Stimulated activated naive CD8-positive, alpha-beta T cell treated with anti-CD3 and anti-CD28 coated beads, Interleukin-15, amount 100 ng/mL, for 72 hours (primary cell): ENCODE measurements at places on chromosomes 13 and 19.

DNA sequence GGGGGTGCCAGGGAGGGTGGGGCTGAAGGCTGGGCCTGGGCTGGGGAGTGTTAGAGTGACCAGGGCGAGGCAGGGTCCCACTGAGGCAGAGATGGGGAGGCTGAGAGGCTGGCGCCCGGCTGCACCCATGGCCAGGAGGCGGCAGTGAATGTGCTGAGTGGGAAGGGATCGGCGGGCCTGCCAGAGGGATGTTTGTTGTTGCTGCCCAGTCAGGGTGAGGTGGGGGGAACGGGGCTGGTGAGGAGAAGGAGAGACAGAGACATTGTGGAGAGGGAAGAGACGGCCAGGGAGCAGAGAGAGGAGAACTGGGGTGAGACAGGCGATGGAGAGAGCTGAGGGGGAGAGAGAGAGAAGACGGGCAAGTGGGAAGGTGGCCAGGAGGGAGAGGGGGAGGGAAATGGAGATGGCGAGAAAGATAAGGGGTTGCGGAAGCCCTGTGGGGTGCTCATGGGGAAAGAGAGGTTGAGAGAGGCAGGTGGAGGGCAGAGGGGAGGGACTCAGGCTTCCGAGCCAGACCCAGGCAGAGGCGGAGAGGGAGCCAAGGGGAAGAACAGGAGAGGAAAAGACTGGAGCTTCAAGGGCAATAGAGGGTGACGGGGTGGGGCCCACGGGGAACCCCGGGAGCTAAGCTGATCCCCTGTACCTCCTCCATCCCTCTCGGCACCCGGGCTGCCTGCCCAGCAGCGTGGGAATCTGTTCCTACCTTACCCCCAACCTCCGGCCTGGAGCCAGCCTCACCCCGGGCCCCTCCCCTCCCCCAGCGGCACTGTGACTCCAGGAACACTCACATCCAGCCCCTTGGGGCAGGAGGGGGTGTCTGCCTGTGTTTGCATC, 690 bp upstream of the B3GNT8 start:
- DNase-seq = no peak

GRCh38 chr13:23898101-23898500, 799 bp upstream of the C1QTNF9B start:
- no peak for DNase-seq

DNA sequence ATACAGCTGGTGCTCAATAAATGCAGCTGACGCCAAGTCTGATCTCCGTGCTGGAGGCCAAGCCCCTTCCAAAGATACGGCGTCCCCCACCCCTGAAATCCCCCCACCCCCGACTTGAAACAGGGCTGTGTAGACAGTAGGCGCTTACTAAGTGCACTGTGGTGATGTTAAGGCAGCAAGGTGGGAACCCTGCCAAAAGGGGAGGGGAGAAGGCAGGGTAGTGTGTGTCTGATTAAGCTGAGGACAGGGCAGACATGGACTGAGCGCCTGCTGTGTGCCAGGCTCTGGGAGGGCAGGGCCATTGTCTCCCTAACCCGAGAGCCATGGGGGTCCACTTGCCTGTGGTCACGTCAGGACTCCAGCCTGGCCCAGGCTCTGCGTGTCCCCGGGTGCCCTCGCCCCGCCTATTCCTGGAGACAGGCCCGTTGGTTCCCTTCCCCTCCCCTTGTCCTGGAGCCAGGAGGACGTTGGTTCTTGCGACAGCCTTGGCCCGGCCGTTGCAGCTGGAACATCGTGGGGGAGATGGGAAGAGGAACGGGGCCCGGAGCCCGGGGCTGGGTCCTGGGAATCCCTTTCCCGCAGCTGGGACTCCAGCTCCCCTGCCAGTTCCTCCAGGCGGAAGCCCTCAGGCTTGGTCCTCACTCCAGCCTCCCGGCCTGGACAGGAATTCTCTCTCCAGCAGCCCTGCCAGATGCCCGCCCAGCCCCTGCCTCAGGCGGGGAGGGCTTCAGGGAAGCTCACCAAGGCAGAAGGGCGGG, 1.7 kb upstream of the ELANE start:
- DNase-seq = no peak

GRCh38 chr13:34346626-34347025, 528.7 kb downstream of the RFC3 start:
- no peak for DNase-seq

- no peak for DNase-seq
Observed at GRCh38 chr19:3357992-3358688, 8.2 kb upstream of the NFIC start.

- DNase-seq = no peak
Observed at GRCh38 chr13:110442930-110443621, 118.4 kb downstream of the RAB20 start.

- DNase-seq = peak; percentile 52
Observed at GRCh38 chr19:55116232-55116858, 1.1 kb downstream of the PPP1R12C start.

- DNase-seq = no peak
Observed at GRCh38 chr13:79673310-79673992, 192.5 kb downstream of the NDFIP2 start.

- DNase-seq = no peak
Observed at GRCh38 chr19:8697671-8698432, 743 bp downstream of the ACTL9 start.

- DNase-seq = peak; percentile 16
Observed at GRCh38 chr19:6963937-6964336, 57.3 kb downstream of the MBD3L2B start.

GRCh38 chr13:25286308-25286968, 850 bp downstream of the MTMR6 start:
- DNase-seq = peak; percentile 25

DNA sequence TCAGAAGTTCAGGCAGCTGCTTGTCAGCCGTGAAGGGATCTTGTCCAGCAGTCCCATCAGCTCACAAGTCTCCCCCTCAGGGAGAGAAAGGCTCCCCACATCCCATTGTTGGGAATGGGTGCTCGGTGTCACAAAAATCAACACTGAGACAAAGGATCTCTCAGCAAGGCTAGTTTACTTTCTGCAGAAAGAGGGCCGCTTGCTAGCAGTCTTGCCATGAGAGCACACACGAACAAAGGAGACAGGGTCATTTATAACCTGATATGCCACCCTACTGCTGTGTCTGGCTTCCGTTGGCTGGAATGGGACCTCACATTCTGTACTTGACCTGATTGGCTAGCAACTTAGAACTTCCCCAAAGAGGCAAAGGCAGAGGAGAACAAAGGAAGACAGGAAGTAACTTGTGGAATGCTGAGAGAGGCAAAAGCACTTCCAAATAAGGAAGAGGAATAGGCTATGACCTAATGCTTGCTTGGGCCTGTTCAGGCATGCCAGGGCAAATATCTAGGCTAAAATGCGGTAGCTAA, 8.7 kb upstream of the IGFL3 start:
- no peak for DNase-seq

DNA sequence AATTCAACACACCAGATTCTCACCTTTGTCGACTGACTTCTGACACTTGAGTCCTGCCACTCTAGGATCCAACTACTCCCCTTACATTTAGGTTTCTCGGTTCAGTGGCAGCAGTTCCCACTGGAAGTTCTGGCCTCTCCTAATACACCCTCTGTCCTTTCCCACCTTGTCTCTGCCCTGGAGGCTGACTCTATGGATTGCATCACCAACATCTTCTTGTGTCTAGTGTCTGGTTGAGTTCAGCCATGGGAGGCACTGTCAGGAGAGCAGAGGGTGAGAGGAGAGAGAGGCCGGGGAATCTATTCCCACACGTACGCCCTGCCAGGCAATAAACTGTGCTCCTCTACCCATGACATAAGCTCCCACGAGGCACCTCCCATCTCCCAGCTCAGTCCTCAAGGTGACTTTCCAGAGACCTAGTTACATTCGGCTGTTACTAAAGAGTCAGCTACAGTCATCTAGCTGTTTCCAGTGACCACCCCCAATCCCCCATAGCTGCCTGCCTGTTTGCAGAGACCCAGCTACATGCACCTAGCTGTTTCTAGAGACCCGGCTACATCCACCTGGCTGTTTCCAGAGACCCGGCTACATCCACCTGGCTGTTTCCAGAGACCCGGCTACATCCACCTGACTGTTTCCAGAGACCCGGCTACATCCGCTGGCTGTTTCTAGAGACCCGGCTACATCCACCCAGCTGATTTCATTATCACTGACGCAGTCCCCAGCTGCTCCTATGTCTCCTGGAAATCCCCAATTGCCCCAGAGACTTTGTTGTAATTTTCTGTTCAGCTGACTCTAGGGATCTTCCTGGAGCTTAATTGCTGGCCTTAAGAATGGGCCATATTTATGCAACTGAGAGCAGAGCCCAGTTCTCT, 8.1 kb upstream of the LILRB4 start:
- DNase-seq = no peak

DNA sequence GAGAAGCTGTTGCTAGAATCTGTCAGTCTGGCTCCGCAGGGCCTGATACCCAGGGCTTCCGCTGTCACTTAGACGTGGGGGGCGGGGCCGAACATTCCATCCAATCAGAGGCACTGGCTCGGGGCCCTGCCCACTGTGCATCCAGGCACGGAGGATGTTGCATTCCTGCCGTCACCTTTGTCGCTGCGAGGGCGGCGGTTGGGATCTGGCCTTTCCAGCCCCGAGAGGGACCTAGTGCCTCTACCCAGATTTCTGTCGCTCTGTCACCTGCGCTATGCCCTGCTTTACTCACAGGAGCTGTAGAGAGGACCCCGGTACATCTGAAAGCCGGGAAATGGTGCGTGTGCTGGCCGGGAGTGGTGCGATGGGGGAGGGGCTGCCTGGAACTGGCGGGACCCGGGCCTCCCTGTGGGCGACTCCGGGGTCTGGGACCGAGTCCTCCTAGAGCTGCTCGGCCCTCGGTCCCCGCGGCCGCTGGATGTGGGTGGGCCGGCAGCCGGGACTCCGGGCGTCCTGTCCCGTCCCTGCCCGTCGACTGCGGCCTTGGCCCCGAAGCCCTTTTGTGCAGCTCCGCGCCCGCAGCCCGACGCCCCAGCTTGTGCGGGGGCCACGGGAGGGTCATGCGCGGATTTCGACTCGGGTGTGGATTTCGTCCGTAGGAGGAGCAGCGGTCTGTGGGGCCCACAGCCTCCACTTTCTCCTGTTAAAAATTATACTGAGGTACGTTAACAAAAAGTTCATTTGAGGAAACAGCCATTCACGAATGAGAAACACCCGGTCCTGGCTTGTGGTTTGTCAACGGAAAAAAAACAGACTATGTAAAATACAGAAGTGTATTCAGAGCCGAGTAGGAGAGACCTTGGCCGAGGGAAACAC, at the start of gene ZNF439:
ZNF439 (plus strand) TSS at position 133 of the 876 bp plus-strand sequence; CDS start at position 275, 142 bp downstream.
- DNase-seq = peak; percentile 85

- no peak for DNase-seq
Observed at GRCh38 chr19:39518975-39519374, 4.0 kb downstream of the SELENOV start.

DNA sequence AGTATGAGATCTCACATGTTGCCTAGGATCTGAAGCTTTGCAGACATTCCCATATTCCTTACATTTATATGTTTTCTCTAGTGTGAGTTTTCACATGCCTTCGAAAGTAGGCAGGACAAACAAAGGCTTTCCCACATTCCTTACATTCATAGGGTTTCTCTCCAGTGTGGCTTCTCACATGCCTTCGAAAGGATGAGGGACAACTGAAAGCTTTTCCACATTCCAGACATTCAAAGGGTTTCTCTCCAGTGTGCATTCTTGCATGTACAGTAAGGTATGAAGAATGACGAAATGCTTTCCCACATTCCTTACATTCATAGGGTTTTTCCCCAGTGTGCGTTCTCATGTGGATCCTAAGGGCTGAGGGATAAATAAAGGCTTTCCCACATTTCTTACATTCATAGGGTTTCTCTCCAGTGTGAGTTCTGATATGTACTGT, 14.2 kb downstream of the ZNF699 start:
- DNase-seq = no peak

DNA sequence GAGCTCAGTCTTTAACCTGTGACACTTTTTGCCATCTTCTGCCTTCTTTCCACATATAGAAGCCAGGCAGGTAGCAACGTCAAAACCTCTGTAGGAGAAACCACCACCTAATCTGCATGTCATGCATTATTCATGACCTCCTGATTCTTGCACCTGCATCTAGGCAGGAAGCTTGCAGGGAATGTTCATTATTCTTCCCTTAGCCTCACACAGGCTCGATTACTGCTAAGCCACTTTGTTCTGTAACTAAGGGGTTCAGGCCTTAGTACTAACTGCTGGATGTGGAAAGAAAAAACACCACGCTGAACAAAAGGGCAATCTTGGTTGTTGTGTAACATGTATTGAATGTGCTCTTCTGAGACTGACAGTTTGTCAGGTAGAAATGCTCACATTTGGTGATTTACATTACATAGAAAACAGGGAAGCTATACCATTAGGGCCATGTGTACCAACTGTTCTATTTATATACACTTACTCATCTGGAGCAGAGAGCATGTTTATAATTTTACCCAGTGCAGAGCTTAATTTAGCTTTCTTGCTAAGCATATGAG, 366.9 kb downstream of the KLF12 start:
- peak; percentile 3 for DNase-seq

GRCh38 chr19:29781386-29782259, 30.2 kb upstream of the CCNE1 start:
- no peak for DNase-seq

DNA sequence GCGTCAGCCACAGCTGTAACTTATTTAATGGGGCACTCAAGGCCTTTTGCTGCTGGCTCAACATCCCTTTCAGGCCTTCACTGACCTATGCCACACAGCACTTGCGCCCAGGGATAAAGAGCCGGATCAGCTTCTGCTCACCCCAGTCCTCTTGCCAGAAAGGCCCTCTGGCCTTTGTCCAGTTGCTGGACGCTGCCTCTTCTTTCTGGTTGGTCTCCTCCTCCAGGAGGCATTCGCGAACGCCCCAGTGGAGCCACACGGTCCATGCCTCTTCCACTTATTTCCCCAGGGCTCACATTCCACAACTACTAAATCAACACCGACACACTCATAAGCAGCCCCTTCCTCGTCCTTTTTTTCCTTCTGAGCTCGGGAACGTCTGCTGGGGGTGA, 3.7 kb upstream of the ZNF329 start:
- no peak for DNase-seq

GRCh38 chr13:114219392-114219791, 15.3 kb upstream of the CDC16 start:
- no peak for DNase-seq

- DNase-seq = no peak
Observed at GRCh38 chr19:15680478-15681322, 7.8 kb downstream of the CYP4F12 start.

DNA sequence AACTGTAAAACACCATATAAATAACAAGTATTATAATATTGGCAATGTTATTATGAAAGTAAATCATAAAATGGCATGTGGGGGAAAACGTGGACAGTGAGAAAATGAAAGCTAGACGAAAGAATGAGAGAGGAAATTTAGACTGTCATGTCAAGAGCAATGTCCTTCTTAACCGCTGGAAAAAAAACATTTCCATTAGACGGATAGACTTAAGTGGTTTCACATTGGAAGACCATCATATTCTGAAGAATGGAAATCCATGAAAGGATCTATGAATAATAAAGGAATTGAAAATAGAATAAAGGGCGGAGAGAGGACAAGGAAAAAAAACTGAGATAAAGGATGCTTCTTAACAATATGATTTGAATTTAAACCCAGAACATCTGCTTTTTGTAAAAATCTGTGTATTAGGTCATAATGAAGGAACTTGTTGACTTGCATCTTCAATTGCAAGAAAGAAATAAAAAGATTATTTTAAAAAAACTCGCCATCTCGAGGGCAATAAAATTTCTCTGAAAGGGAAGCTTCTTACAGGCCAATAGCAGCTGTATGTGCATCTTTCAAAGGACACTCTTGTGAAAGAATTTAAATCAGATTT, 90.6 kb downstream of the SPRY2 start:
- no peak for DNase-seq
